ENCODE measurements at places on chromosomes 7 and 10. TPM values are rescaled to one million over a fixed set of nuclear protein-coding genes. Genes with fewer than 3 reads are reported as not detected.

The PKD2L1 gene
- total RNA-seq = not detected

The PBLD gene
- total RNA-seq = 3.0 TPM

The GPC2 gene
- total RNA-seq = 6.1 TPM

The SPOCK2 gene
- total RNA-seq = 139 TPM

The ZNF394 gene
- total RNA-seq = 86.2 TPM

The SNCG gene
- not detected for total RNA-seq

The PLCE1 gene
- not detected for total RNA-seq

GRCh38 chr10:78830976-78831375 lies 237.8 kb upstream of the ZMIZ1 start:
- no peak for DNase-seq

- no peak for DNase-seq
Observed at GRCh38 chr7:73974101-73974947, 53.6 kb upstream of the ELN start.

DNA sequence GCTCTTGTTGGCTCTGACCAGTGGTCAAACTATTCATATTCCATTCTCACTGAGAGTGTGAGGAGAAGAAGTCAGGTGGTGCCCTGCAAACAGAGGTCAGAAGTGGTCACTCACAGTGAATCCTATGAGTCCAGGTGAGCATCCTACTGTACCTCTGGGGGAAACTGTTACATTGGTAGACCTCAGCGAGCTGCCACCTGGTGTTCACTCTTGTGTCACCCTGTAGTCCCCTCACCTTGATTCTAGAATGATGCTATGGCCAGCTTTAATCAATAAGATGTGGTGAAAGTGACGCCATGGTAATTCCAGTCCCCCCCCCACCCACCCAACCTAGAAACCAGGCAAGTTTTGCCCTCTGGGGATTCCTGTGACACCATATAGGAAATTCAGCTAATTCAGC lies 1.2 kb upstream of the AMPH start:
- no peak for DNase-seq

DNA sequence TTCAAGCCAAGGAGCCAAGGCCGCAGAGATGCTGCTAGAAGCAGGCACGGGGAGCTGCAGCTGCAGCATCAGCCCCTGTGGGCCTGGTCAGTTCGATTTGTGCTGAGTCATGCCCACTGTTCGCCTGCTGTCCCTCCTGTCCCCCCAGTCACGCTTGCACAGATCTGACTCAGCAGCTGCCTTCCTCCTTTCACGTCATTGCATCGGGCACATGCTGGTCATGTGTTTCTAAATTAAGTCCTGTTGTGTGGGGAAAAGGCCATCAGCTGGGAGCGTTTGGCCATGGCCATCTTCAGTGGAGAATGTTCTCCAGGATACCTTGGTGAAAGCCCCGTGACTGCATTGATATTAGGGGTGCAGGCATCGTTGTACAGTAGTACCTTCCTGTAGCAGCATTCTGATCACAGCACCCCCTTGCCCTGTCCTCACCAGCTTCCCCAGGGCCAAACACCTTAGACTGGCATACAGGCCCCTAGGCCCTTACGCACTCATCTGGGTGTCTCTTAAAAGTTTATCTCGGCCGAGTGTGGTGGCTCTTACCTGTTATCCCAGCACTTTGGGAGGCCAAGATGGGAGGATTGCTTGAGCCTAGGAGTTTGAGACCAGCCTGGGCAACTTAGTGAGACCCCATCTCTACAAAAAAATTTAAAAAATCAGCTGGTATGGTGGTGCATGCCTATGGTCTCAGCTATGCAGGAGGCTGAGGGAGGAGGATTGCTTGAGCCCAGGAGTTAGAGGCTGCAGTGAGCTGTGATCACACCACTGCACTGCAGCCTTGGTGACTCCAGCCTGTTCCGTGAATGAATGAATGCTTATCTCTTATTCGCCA lies 23.2 kb downstream of the POR start:
- DNase-seq = no peak

- no peak for DNase-seq
Observed at GRCh38 chr10:83706120-83706519, 433.2 kb upstream of the GHITM start.

GRCh38 chr7:148856578-148856881 lies 27.6 kb downstream of the EZH2 start:
- no peak for DNase-seq

- no peak for DNase-seq
Observed at GRCh38 chr10:70682920-70683600, 10.8 kb downstream of the ADAMTS14 start.

- no peak for DNase-seq
Observed at GRCh38 chr10:6009961-6010360, 32.6 kb upstream of the IL15RA start.

- DNase-seq = no peak
Observed at GRCh38 chr7:128176696-128177095, 64.4 kb upstream of the LEP start.

- DNase-seq = no peak
Observed at GRCh38 chr10:86017841-86018734, 348.5 kb downstream of the GRID1 start.

DNA sequence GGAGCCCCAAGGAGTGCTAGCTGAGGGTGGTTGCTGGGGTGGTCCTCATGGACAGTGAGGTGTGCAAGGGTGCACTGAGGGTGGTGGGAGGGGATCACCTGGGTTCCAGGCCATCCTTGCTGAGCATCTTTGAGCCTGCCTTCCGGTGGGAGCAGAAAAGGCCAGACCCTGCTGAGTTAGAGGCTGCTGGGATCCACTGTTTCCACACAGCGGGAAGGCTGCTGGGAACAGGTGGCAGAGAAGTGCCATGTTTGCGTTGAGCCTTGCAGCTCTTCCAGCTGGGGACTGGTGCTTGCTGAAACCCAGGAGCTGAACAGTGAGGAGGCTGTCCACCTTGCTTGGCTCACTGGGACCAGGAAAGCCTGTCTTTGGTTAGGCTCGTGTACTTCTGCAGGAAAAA lies 34.9 kb downstream of the PRF1 start:
- no peak for DNase-seq

GRCh38 chr10:5343979-5344378 lies 20.8 kb upstream of the UCN3 start:
- no peak for DNase-seq

DNA sequence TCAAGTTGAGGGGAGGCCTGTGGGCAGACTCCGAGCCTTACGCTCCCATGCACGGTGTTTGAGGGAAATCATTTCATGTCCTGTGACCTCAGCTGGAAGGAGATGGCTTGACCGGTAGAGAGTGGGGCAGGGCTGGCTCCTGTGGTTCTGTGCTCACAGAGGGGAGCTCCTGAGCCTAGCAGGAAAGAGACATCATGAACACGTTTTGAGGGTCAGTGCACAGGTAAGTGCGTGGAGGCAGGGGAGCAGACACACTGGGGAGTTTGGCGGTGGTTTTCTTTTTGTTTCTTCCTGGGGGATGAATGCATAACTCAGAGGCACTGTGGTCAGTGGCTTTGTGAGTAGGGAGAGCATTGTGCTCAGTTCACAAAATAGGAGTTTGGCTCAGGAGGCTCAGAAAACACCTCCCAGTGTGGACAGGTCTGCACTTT lies 22.5 kb downstream of the ADCY1 start:
- DNase-seq = no peak

DNA sequence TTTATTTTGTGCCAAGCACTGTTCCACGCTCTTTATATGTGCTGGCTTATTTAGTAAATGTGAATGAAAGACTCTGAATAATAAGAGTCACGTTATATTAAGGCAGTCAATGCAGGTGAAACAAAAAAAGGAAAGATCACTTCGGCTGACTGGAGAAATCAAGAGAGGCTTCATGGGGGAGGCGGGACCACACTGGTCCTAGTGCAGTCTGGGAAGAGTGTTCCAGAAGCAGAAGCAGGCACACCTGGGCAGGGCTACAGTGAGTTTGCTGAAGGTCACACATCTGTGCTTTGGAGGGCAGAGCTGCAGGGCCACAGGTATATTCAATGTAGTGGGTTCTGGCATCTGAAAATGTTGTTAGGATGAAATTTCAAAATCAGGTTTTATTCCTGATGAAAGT lies 176.9 kb downstream of the PLXNA4 start:
- no peak for DNase-seq

DNA sequence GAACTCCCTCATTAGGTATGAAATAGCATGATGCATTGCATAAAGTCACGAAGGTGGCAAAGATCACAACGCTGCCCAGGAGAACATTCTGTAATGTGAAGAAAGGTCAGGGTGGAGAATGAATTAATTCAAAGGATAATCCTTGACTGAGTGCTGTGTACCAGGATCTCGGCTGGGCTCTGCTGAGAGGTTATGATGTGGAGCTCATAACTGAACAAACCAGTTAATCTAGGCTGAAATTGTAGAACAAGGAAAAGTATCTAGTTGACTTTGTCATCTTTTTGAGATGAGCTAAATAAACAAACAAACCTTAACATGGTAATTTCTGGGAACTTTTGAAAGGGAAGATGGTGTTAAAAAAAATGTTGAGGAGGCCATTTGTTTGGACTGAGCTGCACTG lies 6.1 kb downstream of the MSMB start:
- no peak for DNase-seq

GRCh38 chr10:91215384-91215783 lies 5.1 kb upstream of the PCGF5 start:
- DNase-seq = no peak

DNA sequence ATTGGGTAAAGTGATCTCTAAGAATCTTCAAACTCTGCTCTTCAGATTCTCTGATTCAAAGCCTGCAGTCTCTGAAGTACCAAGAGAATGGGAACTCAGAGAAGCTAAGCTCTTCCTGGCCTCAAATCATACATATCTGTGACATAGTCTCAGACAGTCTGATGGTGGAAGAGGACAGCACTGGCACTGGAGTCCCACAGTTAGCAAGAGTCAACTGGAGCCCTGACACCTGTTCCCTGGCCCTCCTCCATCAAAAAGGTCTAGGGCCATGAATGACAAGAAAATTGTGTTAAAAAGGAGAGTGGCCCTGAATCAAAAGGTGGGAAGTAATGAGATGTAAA lies 37.7 kb downstream of the PRSS2 start:
- DNase-seq = no peak
